NCI-H2081 treated with DMSO at 0.1 percent for 48 hours (cell line): ENCODE measurements at places on chromosomes 1 and 21.

- no peak for DNase-seq
Observed at GRCh38 chr1:2290595-2291510, 62.7 kb downstream of the SKI start.

DNA sequence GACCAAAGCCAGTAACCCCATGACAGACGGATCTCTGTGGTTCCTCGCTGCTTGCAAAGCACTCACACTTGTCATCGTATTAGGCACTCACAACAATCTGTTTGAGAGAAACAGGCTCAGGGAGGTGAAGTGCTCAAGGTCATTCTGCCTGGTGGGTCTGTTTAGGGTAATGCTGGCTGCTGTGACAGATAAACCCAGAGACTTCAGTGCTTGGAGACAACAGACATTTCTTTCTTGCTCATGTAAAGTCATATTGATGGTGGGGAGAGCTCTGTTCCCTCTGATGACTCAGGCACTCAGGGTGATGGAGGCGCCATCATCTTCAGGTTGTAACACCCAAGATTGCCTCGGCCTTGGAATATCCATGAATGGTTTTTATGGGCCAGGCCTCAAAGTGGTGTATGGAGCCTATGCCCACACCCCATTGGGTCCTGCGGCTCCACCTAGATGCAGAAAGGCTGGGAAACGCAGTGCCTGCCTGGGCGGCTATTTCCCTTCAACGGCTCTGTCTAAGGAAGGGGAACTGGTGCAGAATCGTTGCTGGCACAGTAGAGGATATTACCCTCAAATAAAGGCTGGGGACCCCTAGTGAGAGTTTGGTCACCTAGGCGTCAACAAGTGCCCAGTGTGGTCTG lies 71.6 kb upstream of the SELENON start:
- no peak for DNase-seq

DNA sequence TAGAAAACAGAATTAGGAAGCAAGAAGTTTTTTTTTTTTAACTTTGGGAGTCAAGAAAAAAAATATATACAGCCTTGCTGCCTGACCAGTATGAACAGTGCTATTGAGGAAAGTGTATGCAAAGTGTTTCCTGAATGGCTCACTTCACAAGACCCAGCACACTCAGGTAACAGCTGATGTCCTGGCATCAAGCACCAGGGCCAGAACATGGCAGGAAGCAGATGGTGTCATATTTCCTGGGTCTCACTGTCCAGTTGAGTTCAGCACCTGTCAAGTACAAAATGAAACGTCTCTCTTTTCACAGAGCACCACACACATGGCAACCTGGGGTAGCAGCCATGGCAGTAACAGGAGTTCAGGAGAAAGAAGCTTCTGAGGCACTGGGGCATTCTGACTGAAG lies 372.3 kb downstream of the TTLL7 start:
- DNase-seq = no peak

DNA sequence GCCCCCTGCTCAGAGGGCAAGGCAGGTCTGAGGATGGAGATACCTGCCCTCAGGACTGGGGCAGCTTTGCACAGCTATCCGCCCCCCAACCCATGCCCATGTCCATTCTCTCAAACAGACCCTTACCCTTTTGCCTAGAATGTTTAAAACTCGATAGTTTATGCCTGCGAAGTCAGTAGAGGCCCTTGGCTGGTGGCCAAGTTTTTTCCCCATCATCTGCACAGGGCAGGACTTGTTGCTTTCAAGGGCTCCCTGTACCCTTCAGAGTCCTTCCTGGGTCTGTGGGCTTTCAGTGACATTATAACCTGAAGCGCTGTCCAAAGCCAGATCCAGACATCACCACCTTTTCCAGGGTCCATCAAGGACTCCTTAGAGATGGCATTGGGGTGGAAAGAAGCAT lies 148.7 kb upstream of the ZNF644 start:
- no peak for DNase-seq

- DNase-seq = no peak
Observed at GRCh38 chr1:43947874-43948437, 1.2 kb downstream of the IPO13 start.

- DNase-seq = no peak
Observed at GRCh38 chr21:40689840-40690360, 157.1 kb downstream of the DSCAM start.

DNA sequence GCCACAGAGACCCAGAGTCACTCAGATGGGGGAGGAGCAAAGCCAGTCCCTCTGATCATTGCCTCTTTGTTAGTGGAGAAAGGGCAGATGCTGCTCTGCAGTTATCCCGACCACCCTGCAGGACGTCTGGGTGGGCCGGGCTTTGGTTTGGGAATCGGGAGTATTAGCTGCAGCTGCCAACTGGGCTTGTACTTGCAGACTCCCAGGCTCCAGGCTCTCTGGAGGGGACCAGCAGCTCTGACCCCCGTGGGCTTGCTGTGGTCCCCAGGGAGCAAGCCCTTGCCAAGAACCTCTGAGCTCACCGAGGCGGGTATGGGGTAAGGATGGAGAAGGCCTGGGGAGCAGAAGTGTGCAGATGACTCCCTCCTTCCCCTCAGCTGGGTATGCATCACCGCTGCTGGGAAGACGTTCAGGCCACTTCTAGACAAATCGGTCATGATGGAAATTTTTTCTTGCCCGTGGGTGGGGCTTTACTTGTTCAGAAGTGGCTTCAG lies 21.6 kb downstream of the MAPKAPK2 start:
- no peak for DNase-seq

GRCh38 chr1:22105611-22106207 lies 37.2 kb downstream of the WNT4 start:
- peak; percentile 50 for DNase-seq

GRCh38 chr1:183566026-183566425 lies 24.2 kb downstream of the NCF2 start:
- DNase-seq = no peak

DNA sequence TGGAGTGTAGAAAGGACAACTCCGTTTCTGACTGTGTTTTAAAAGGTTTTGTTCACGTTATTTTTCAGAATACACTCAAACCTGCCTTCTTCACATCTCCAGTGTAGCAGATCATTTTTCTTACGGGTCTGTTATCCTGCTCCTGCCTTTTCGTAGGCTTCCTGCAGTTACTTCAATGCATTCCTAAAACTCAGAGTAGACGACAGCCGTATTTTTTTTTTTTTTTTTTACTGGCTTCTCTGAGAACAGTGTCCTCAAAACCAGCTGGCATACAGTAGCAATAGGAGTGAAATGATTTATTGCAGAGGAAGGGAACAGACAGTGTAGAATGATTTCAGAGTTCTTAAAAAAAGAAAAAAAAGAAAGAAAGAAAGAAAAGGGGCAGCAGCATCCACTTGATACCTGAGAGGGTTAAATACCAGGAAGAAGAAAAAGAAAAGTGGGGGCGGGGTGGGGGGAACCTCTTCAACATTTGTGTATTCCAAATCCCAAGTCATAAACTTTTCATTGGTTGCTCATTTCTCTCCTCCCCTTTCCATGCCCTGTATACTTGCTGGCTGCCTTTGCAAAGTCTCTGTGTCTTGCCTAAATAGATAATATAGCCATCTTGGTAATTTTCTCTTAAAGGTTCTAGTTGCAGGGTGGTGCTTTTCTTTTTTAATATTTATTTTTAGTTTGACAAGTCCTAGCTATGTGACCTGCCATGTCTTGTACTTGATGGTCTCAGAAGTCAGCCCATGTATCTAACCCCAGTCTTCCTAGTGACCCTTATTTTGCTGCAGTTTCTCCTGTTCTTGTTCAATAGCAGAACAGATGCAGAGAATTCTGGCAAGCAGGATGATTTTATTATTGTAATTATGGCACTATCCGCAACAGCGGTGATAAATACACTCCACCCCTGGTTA lies 2.8 kb downstream of the TGFB2 start:
- DNase-seq = no peak

DNA sequence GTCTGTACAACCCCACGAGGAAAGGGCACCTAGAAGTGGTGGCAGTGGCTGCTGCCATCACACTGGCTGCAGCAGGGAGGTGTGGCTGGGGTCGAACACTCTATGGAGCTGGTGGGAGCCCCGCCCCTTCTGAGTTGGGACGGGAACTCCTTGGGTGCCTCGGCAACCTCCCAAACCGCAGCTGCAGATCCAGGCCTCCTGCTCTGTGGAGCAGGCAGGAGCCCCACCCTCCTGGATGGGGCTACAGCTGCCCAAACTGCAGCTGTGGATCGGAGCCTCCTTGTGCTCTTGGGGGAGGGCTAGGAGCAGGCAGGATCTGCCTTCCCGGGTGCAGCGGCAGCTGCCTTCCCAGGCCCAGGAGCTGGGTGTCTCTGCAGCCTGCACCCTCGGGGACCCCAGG lies 38.9 kb upstream of the TARDBP start:
- DNase-seq = no peak

DNA sequence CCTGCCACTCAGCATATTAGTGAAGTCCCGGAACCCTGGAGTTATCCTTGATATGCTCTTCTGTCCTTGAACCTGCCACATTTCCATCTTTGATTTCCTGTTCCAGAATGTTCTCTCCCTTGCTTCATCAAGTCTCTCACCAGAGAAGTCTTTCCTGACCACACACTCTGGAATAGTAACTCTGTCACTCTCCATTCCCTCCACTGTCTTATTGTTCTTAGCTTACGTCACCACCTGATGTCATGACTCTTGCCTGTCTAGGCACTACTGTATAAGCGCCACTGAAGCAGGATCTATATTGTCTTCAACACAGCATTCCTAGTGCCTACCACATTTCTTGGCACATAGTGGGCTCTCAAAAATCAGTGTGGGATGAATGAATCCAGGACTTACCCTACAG lies 65.4 kb upstream of the SMYD2 start:
- DNase-seq = no peak

DNA sequence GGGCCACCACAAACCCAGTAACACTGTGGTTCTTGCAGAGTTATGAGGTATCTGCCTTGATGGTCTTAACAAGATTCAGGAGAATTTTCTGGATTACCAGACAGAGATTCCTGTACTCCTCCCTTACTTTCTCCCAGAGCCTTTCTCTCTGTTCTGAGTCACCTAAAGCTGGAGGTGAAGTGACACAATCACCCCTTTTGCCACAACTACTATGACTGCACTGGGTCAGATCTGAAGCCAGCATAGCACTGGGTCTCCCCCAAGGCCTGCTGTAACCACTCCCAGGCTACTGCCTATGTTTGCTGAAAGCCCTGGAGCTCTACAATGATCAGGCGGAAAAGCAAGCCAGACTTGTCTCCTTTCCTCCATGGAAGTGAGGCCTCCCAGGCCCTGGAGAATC lies 156.7 kb upstream of the NEGR1 start:
- DNase-seq = no peak

DNA sequence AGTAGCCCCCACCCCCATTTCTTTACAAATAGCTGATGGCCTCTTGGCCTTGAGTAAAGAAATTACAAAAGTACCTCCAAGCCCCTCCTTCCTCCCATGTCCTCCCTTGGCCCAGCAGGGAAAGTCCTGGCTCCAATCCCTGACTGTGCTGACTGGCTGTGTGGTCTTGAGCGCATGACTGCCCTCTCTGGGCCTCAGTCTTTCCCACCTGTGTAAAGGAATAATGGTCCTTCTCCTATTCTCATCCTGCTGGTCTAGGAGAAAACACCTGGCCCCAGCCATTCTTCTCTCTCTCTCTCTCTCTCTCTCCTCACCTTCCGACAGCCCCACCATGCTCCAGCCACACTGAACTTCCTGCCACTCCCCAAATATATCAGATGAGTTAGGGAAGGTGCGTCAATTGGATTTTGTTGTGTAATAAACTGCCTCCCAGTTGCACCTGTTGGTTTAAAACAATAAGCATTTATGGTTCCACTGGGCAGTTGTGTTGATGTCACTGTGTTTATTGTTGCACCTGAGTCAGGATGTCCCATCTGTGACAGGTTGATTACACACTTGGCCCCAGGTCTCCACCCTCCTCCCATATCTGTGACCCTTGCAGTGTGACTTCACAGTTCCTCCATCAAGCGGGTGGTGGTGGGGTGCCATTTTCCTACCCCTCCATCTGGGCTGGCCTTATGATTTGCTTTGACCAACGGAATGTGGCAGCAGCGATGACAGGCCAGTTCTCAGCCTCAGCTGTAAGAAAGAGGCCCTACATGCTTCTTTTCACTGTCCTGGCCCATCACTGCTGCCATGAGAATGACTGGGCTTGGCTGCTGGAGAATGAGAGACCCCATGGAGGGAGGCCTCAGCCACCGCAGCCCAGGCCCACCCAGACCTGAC lies 22.3 kb upstream of the LRP8 start:
- DNase-seq = no peak

GRCh38 chr1:244830639-244831038 lies 4.8 kb upstream of the COX20 start:
- DNase-seq = no peak

DNA sequence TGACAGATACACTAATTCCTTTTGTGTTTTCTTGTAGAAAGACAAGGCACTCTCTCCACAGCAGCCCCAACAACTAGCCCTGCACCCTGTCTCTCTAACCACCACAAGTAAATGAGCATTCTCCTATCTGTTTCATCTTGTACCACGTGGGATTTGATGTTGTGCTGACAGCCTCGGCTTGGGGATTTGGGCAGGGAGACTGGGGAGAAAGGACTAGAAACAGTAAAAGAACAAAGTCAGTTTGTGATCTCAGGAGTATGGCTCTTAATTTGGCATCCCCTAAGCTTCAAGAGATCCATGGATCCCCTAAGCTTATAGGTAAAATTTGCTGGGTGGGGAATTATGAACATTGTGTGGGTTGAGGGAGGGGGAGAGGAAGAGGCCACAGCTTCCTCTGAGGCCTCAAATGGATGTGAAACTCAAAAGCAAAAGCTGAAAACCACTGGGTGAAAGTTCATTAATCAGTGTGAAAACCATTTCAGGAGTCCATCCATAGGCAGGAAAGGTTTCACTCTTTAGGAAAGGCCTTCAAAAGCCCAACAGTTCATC lies 3.1 kb downstream of the C1orf162 start:
- no peak for DNase-seq

- no peak for DNase-seq
Observed at GRCh38 chr1:15454256-15454655, 2.3 kb upstream of the CELA2A start.

DNA sequence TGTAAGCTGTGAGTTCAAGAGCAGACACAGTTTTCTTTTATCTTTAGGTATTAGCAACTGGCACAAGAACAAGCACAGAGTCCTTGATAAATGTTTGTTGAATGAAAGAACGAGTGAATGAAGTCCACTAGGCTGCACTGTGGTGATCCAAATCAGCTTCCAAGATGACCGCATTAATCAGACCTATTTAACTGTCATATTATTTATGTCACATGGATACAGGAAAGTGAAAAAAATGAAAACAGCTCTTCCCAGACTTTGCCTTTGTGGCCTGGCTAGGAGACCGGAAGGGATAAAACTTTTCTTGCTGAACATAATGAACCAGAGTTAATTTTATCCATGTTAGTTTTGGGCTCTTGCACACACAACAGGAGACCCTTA lies 261.3 kb downstream of the TNR start:
- no peak for DNase-seq

DNA sequence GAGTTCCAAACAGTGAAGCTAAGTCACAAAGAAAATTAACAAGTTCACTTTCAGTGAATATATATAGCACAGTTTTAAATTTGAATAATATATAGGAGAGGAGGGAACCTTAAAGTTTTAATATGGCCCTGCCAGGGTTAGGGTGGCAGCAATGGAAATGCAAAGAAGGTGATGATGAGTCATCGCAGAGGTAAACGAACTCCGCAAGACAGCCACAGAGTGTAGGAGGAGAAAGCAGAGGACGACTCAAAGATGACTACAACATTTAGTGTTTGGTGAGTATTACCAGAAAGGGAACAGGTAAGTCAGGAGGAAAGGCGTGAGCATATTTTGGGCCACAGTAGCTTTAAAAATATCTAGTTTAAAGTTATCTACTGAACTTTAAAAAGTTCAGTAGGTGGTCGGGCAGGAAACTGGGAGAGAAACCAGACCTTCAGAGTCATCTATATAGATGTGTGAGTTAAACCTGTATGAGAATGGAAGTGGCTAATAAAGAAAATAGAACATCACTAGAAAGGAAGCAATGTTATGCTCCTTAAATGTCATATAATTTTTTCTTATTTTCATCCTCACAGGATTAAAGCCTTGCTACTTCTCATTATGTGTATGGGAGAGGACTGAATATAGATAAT lies 75.7 kb downstream of the UCHL5 start:
- no peak for DNase-seq
